CD4-positive, alpha-beta memory T cell (primary cell): ENCODE measurements at places on chromosomes 11 and 22.

- no peaks in the 10 kb centered on the region for H3K27me3 ChIP-seq
- no peaks in the 10 kb centered on the region for H3K36me3 ChIP-seq
- no peaks in the 10 kb centered on the region for H3K4me1 ChIP-seq
Measured at GRCh38 chr11:132050577-132051165, 680.3 kb downstream of the NTM start.

- H3K27ac ChIP-seq: no peak overlapping the region
- peaks cover 76% of the 10 kb centered on the region for H3K4me1 ChIP-seq
- no peak for DNase-seq
- H3K36me3 ChIP-seq: peaks cover 17% of the 10 kb centered on the region
- H3K27me3 ChIP-seq: no peaks in the 10 kb centered on the region
Measured at GRCh38 chr11:6406370-6406769, 12.5 kb downstream of the APBB1 start.

- H3K4me1 ChIP-seq: no peaks in the 10 kb centered on the region
- no peaks in the 10 kb centered on the region for H3K36me3 ChIP-seq
- no peak overlapping the region for H3K4me3 ChIP-seq
- no peak overlapping the region for H3K27ac ChIP-seq
- DNase-seq: no peak
- H3K27me3 ChIP-seq: no peaks in the 10 kb centered on the region
Measured at GRCh38 chr11:103354656-103355055, 245.4 kb downstream of the DYNC2H1 start.

DNA sequence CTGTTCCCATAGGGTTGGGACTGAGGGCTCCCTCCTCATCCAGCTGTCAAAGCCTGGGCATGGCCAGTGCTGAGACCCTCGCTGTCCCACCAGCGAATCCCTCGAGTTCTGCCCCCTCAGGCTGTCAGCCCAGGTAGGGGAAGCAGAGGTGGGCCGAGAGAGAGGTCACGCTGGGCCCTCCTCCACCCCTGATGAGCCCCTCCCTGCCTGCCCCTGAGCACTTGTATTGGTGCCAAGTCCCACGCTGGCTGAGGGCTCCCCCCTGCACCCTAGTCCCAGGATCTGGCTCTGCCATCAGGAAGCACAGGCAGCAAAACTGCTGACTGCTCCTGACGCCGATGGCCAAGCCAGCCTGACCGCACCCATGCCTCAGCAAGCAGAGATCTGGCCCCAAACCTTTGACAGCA is 3.3 kb downstream of the PRR33 start:
- no peaks in the 10 kb centered on the region for H3K27me3 ChIP-seq
- no peak for DNase-seq
- no peak overlapping the region for H3K4me3 ChIP-seq
- H3K27ac ChIP-seq: peak overlapping the region; percentile 53
- H3K4me1 ChIP-seq: peaks cover 47% of the 10 kb centered on the region

- no peaks in the 10 kb centered on the region for H3K27me3 ChIP-seq
- no peak overlapping the region for H3K27ac ChIP-seq
- H3K4me1 ChIP-seq: no peaks in the 10 kb centered on the region
- H3K4me3 ChIP-seq: no peak overlapping the region
- no peaks in the 10 kb centered on the region for H3K36me3 ChIP-seq
Measured at GRCh38 chr11:20760811-20761210, 91.4 kb downstream of the NELL1 start.

DNA sequence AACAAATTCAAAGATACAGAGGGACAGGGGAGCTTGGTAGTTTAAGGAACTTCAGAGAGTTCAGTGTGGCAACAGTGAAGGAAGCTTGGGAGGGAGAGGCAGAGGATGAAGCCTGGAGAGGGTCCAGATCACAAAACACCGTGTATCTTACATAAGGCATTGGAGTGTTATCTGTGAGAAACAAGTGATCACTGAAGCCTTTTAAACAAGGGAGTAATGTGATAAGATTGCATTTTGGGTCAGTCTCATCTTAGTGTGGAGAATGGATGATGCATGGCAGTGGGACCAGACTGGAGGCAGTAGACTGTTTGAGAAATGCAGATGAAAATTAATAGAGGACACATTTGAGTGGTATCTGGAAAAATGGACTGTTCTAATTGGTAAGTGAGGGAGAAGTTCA is 79.4 kb downstream of the EXT2 start:
- no peak for DNase-seq

DNA sequence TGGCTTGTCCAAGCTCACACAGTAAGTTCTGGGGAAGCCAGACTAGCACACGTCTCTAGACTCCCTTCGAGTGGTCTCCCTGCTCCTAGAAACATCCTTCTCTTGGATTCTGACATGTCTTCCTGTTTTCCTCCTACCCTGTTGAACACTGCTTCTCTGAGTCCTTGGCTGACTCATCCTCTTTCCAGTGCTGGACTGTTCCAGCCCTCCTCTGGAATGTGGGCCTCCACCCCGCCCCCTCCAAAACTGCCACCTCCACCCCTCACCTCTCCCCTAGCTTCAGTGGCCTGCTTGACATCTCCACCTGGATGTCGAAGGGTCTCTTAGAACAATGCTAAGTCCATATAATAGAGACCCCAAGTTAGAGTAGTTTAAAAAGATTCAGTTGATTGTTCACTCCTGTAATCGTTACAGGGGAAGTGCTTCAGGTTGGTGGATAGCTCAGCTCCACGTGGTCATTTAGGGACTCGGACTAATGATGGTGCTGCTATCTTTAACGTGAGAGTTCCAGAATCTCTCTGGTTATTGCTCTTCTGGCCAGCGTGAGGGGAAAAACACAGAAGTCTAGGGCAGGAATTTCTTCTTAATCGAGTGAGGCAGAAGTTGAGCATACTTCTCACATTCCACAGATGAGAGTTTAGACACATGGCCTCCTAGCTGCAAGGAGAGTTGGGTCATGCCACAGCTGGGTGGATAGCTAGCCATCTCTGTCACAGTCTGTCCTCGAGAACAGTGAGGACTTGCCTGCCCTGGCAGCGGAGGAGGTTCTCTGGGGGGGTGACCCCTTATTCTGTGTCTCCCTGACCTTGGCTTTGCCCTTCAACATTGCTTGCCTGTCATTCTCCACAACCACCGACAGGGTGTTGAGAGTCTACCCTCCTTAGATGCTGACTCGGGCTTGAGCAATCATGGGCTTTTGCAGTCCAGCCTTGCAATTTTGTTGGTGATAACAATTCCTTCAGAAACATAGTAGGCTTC is 4.7 kb upstream of the C11orf96 start:
- DNase-seq: no peak
- no peak overlapping the region for H3K27ac ChIP-seq
- H3K36me3 ChIP-seq: no peaks in the 10 kb centered on the region

GRCh38 chr11:102347462-102348370 is 702 bp downstream of the BIRC2 start:
- no peaks in the 10 kb centered on the region for H3K27me3 ChIP-seq
- H3K4me1 ChIP-seq: peaks cover 30% of the 10 kb centered on the region
- peaks cover 9% of the 10 kb centered on the region for H3K36me3 ChIP-seq
- peak; percentile 37 for DNase-seq
- H3K27ac ChIP-seq: peak overlapping the region; percentile 94

- H3K27ac ChIP-seq: peak overlapping the region; percentile 71
- peak overlapping the region; percentile 84 for H3K4me3 ChIP-seq
- H3K36me3 ChIP-seq: peaks cover 2% of the 10 kb centered on the region
Measured at GRCh38 chr11:59615120-59615636, 396 bp downstream of the OSBP start.

DNA sequence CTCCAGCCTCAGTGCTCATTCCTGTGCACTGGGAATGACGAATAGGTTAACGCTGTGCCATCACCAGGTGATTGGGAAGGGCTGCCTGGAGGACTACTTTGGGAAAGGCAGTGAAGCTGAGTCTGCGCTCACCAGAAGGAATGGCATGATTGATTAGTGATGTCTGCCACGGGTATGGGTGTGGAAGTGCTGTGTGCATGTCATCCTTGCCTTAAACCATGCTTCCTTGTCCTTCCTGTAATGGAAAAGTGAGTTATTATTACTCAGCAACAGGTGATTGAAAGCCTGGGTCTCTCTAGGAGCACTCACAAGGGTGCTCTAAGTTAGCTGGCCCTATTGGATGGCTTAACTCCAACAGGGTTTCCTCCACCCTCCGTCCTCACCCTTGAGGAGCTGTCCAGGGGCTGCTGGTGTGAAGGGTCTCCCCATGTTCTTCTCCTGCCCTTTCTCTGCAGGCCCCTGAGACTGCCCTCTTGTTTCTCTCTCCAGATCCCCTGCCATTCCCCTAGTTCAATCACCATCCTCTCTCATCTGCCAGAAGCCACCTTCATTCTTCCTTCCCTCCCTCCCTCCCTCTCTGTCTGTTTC is 121.9 kb upstream of the NECTIN1 start:
- H3K36me3 ChIP-seq: no peaks in the 10 kb centered on the region
- H3K27me3 ChIP-seq: no peaks in the 10 kb centered on the region
- no peak for DNase-seq
- H3K4me3 ChIP-seq: no peak overlapping the region
- no peak overlapping the region for H3K27ac ChIP-seq
- no peaks in the 10 kb centered on the region for H3K4me1 ChIP-seq

DNA sequence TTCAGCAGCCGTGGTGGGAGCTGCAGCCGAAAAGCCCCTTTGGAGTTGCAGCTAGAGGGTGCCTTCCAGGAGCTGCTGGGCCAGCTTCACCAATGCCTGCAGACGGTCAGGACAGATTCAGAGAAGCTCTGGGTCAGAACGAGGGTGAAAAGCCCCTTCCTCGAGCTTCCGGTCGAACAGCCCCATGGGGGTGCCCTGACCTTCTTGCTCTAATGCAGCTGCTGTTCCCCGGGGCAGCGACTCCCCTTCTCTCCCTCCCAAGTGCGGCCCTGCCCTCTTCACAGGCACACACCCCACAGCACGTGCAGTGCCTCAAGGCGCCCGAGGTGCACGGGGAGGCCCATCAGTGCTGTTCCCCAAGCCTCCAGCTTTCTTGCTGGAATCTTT is 9.6 kb upstream of the IFITM3 start:
- peaks cover 50% of the 10 kb centered on the region for H3K4me1 ChIP-seq
- no peaks in the 10 kb centered on the region for H3K27me3 ChIP-seq
- no peak overlapping the region for H3K4me3 ChIP-seq
- H3K27ac ChIP-seq: no peak overlapping the region
- no peak for DNase-seq

DNA sequence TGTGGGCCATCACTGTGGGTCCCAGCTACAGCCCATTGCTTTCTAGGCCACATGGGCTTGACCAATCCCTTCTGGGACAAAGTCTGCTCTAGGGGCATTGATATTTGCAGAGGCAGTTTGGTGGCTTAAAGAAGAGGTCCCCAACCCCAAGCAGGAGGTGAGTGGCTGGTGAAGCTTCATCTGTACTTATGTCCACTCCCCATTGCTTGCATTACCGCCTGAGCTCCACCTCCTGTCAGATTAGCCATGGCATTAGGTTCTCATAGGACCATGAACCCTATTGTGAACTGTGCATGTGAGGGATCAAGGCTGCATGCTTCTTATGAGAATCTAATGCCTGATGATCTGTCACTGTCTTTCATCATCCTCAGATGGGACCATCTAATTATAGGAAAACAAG is 54.4 kb upstream of the CADM1 start:
- H3K36me3 ChIP-seq: no peaks in the 10 kb centered on the region
- no peaks in the 10 kb centered on the region for H3K27me3 ChIP-seq
- no peak overlapping the region for H3K4me3 ChIP-seq
- no peaks in the 10 kb centered on the region for H3K4me1 ChIP-seq

- H3K4me3 ChIP-seq: no peak overlapping the region
- no peak for DNase-seq
- no peaks in the 10 kb centered on the region for H3K36me3 ChIP-seq
- no peaks in the 10 kb centered on the region for H3K4me1 ChIP-seq
Measured at GRCh38 chr11:124301548-124301947, 12.2 kb downstream of the OR8D1 start.

GRCh38 chr11:68870470-68870869 is 28.8 kb upstream of the CPT1A start:
- H3K36me3 ChIP-seq: no peaks in the 10 kb centered on the region
- DNase-seq: no peak
- peaks cover 5% of the 10 kb centered on the region for H3K27me3 ChIP-seq
- H3K4me1 ChIP-seq: no peaks in the 10 kb centered on the region
- H3K4me3 ChIP-seq: no peak overlapping the region

- H3K36me3 ChIP-seq: no peaks in the 10 kb centered on the region
- no peak for DNase-seq
- H3K27me3 ChIP-seq: no peaks in the 10 kb centered on the region
- H3K27ac ChIP-seq: no peak overlapping the region
Measured at GRCh38 chr11:69245491-69246345, 48.2 kb upstream of the MYEOV start.

DNA sequence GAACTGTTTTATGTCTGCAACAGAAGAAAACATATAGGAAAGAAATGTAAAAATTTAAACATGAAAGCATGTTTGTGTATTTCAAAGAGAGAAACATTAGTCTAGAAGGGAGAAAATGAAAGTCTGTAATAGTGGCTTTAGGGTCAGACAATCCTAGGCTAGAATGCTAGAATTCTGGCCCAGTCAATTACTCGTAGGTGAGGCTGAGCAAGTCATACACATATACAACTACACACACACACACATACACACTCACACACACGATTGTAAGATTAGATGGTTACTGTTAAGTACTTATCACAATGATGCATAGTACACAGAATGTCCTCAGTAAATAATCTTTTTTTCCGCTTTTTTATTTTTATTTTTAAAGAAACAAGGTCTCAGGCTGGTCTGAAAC is 37.7 kb upstream of the PCF11 start:
- no peaks in the 10 kb centered on the region for H3K27me3 ChIP-seq
- H3K36me3 ChIP-seq: no peaks in the 10 kb centered on the region
- no peak overlapping the region for H3K4me3 ChIP-seq
- H3K4me1 ChIP-seq: peaks cover 68% of the 10 kb centered on the region

GRCh38 chr11:130442737-130443136 is 5.7 kb upstream of the ADAMTS15 start:
- no peak overlapping the region for H3K4me3 ChIP-seq
- no peak for DNase-seq
- peaks cover 12% of the 10 kb centered on the region for H3K4me1 ChIP-seq
- H3K27me3 ChIP-seq: no peaks in the 10 kb centered on the region
- H3K36me3 ChIP-seq: no peaks in the 10 kb centered on the region

DNA sequence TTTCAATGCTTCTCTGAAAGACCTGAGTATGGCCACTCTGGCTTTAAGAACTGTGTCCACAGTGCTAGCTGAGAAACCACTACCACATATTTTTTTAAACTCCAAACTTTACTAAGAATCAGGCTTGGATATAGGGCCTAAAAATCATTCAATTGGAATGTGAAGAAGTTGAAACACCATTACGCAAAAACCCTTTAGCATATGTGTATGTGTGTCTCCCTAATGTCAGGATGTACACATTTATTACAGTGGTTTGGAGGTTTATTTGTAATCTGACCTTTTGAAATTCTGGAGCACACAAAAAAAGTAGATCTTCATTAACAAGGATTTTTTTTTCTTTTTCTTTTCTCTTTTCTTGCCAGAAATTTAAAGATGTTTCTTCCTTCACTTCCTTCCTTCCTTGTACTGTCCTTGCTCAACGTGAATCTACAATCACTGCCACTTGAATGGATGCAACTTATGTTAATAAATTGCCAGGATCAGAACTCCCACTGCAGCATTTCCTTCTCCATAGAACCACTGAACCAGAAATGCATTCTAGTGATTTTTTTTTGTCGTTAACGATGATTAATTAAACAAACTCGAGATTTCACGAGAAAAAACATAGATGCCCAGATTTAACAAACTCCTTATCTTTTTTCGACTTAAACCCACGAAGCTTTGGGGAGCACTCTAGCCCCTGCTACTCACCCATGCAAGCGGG is 3.1 kb upstream of the ADM start:
- DNase-seq: no peak
- H3K36me3 ChIP-seq: no peaks in the 10 kb centered on the region
- peaks cover 12% of the 10 kb centered on the region for H3K27me3 ChIP-seq
- H3K4me3 ChIP-seq: no peak overlapping the region

- no peaks in the 10 kb centered on the region for H3K4me1 ChIP-seq
- no peaks in the 10 kb centered on the region for H3K27me3 ChIP-seq
- no peak for DNase-seq
- H3K36me3 ChIP-seq: no peaks in the 10 kb centered on the region
- H3K27ac ChIP-seq: no peak overlapping the region
- H3K4me3 ChIP-seq: no peak overlapping the region
Measured at GRCh38 chr11:27563201-27563600, 56.6 kb upstream of the LIN7C start.
